CD4-positive, alpha-beta T cell treated with Interleukin-6 for 4 hours (primary cell): ENCODE measurements at places on chromosomes 16 and 17.

- no peak for DNase-seq
These were observed 9.8 kb upstream of the MED11 start for GRCh38 chr17:4721203-4722135.

GRCh38 chr16:13307255-13307654, 405.9 kb downstream of the SHISA9 start:
- no peak for DNase-seq

- DNase-seq = peak; percentile 39
These were observed 12.8 kb downstream of the CYTH1 start for GRCh38 chr17:78769196-78769773.

DNA sequence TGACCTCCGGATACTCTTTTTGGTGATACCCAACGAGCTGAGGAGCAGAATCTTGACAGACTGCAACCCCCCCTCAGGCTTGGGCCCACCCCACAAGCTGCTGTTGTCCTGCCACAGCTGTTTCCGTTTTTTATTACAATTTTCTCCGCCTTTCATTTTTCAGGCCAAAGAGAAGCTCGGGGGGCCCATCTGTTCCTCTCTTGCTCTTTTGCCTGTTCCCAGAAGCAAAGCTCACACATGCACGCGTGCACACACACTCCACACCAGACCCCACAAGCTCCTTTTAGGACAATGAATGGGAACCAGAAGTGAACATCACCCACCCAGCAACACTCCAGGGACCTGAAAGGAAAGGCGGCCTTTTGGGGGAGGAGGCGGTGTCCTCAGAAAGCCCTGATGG, 16.3 kb downstream of the SOX9 start:
- no peak for DNase-seq

- DNase-seq = no peak
These were observed 2.1 kb upstream of the CUEDC1 start for GRCh38 chr17:57957120-57957850.

DNA sequence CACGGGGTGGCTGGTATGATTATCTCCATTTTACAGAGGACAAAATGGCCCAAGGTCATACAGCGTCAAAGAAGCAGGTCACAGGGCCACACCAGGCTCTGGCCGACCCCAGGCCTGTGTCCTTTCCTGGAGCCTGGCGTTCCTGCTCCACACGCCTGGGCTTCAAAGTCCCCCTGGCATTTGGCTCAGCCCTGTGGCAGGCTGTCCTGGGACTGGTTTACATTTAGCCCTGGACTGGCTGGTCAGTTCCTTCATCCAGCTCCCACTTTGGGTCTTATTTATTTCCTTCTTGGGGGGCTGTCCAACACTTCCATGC, 15.3 kb downstream of the TBX2 start:
- no peak for DNase-seq

GRCh38 chr17:31877911-31878702, 19.1 kb upstream of the COPRS start:
- DNase-seq = no peak

GRCh38 chr16:52301026-52301425, 245.9 kb downstream of the TOX3 start:
- DNase-seq = no peak

- no peak for DNase-seq
These were observed 23.1 kb upstream of the MAP3K14 start for GRCh38 chr17:45339646-45340605.

- no peak for DNase-seq
These were observed 16.2 kb downstream of the CDC27 start for GRCh38 chr17:47172696-47173565.

DNA sequence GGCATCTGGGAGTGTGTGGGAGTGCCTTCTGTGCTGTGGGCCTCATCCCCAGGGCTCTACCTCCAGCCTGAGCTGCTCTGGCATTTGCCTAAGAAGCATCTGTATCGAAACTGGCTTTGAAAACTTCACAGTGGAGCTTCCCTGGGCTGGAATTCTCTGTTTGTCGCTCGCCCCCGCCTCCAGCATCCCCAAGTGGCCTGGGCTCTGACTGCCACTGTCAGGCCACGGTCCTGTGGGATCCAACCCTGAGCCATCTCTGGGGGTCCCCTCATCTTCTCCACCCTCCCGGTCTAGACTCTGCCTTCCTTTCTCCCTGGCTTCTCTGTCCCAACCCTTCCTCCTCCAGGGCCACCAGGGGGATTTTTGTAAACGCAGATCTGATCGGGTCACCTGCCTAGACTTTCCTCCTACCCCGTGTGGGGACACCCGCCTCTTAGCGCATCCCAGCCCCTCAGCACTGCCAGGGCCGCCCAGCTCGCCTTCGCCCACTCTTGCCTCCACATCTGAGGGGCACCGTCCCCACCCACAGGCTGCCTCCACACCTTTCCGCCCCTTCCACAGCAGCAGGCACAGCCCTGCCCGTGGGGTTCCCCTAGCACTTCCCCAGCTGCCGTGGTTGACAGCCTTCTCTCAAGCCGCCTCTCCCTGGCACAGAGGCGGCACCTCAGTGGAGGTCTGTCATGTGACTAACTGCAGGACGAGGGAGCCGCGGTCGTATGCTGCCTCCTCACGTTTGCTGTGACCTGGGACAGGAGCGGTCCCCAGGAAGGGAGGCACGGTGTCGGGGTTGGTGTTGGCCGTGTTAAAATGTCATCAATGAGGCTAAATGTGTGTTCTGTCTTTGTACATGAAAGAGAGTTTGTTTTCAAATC, 12.0 kb downstream of the TBC1D24 start:
- peak; percentile 84 for DNase-seq

DNA sequence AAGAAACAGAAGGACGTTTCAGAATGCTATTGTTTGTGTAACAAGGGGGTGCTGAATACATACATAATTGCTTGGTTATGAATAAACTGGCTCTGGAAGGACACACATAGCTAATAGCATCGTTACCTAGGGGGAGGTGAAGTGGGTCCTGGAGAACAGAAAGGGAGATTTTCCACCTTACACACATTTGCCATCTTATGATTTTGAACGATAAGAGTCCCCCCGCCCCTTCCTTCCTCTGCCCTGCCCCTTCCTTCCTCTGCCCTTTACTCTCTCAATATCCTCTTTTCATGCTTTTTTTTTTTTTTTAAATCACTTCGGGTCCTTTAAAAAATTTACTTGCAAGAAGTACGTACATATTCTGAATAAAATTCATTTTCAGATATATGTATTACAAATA, 902 bp upstream of the DHRS7B start:
- DNase-seq = peak; percentile 76

GRCh38 chr17:19867329-19868078, at the start of gene ULK2:
Gene ULK2 (minus strand): TSS chr17:19867936. CDS start chr17:19867417, 519 bp downstream.
- DNase-seq = peak; percentile 62

DNA sequence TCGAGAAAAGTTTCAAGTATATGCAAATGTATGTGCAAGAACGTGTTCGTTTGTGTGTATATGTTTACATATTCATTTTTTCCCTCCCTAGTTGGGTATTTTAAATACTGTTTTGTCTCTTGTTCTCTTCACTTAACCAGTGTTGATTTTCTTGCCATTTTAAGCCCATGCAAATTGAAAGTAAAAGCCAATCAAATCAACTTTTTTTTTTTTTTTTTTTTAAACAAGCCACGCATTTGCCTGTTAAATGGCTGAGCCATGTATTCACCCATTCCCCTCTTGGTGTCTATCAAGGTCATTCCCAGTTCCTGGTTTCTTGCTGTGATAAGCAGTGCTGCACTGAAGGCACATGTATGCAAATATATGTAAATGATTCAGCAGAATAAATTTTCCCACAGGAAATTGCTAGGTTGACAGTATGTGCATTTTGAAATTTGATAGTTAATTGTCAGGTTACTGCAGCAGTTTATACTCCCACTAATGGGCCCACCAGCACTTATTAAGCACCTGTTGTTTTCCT, 12.2 kb downstream of the ABCC1 start:
- no peak for DNase-seq

DNA sequence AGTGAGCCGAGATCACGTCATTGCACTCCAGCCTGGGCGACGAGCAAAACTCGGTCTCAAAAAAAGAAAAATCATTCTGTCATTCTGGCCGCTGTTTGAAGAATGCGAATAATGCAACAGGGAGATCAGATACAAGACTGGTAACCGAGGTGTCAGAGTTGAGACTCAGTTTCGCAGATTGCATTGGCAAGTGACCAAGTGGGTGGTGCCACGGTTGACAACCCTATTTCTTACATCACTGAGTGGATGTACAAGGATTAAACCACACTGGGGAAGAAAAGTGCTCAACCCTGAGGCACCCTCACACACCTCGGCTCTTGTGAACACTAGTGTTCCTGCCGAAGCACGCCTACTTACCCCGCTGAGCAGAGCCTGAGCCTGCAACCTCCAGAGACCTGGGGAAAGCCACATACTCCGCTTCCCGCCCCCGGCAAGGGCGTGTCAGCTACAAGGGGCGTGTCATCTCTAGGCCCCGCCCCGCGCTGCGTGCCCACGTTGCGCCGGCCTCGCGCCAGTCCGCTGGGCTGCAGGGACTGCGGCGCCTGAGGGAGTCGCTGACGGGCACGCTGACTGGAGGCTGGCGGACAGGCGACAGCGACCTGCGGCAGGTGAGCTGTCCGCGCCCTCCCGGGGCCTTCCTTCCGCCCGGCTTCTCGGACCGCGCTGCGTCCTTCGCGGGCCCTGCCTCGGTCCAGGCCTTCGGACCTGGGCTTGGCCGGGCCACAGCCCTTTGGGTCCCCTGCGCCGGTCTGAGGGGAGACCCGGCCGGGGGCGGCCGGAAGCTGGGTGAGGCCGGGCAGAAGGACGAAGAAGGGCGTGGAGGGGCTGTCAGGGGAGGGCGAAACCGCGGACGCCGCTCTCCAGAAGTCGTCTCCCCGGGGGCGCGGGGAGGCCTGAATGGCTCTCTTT, at the start of gene HMOX2:
Gene HMOX2, plus strand, starts transcription at position 519 of the 909 bp plus-strand sequence. CDS start 29,127 bp downstream, outside the sequence.
- DNase-seq = peak; percentile 91

- DNase-seq = peak; percentile 18
These were observed 33.5 kb downstream of the GRB2 start for GRCh38 chr17:75371981-75372380.

GRCh38 chr16:65066651-65067050, 55.2 kb downstream of the CDH11 start:
- no peak for DNase-seq

- DNase-seq = no peak
These were observed 98.4 kb downstream of the ADCY9 start for GRCh38 chr16:4017807-4018206.

GRCh38 chr16:8537691-8538342, 52.5 kb downstream of the TMEM114 start:
- DNase-seq = no peak

- no peak for DNase-seq
These were observed 63.3 kb downstream of the CYB561 start for GRCh38 chr17:63382826-63383225.

GRCh38 chr17:72249441-72249840, 128.6 kb downstream of the SOX9 start:
- DNase-seq = no peak

- DNase-seq = no peak
These were observed 21.6 kb upstream of the SLC6A2 start for GRCh38 chr16:55634193-55634592.
